ENCODE measurements at places on chromosomes 7 and 10. TPM values are rescaled to one million over a fixed set of nuclear protein-coding genes. Genes with fewer than 3 reads are reported as not detected.
A peak's percentile ranks its signal among the peaks of the same experiment; 100 is the strongest.

DNA sequence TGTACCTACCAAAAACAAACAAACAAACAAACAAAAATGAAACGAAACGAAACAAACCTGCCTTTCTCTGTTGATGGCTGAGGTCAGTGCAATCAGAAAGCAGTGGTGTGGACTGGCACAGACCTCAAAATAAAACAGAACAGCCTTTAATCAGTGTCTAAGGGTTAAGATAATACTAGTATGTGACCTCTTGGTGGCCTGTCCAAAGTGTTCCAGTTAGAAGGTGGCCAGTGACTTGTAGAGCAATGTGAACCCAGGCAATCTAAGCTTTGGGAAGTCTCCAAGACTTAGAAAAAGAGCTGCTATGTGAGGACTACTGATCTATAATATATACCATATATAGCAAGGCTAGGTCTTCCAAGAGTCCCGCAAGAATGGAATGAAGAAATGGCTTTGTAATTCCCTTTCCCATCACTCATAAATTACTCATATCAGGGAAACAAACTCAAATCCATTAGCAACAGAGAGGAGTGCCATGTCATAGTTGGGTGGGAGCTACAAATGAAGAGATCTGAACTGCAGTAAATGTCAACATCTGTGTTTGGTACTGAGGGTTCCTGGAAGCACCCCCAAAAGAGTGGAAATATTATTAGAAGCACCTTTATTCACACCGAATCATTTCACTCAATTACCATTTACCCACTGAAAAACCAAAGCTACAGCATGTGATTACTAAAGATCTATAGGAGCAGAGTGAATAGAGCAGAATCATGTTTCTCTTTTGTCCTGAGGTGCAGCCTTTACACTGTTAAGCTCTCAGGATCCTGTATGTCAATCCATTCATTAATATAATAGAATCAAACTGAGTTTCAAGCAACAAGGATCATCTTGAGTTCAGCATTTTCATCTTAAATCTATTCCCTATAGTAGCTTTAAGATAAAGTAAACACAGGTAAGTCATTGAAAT lies 28.0 kb downstream of the ABLIM1 start:
- no peak for DNase-seq

DNA sequence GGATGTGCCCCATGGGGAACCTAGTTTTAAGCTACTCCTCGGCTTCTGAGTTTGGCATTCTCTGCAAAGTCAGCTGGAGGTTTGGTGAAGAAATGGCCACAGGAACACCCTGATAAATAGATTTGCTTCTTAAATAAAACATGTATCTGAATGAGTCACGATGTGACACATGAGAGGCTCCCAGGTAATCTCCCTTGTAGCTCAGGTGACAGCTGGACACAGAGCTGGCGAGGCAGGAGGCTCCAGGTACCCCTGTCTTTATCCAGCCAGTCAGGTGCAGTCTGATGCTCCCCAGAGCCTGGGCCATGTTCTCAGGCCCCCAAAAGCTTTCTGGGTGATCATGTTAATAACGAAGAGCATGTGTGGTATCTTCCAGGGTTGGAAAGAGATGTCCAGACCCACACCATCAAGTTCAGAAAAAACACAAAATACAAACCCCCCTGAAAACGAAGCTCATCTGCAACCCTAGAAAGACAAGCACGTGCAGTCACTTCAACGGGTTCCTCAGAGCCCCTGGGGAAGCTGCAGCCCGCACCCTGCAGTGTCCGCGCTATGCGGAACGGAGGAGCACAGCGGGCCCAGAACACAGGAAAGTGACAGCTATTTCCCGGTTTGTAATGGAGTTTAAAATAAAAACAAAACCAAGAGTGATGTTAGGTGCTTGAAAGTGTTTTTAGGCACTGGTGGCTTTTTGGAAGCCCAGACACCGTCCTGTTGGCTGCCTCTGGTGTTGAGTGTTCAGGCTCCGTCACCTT lies 69.4 kb downstream of the ZRANB1 start:
- DNase-seq = no peak

Gene RASSF4
- total RNA-seq = 6.8 TPM

DNA sequence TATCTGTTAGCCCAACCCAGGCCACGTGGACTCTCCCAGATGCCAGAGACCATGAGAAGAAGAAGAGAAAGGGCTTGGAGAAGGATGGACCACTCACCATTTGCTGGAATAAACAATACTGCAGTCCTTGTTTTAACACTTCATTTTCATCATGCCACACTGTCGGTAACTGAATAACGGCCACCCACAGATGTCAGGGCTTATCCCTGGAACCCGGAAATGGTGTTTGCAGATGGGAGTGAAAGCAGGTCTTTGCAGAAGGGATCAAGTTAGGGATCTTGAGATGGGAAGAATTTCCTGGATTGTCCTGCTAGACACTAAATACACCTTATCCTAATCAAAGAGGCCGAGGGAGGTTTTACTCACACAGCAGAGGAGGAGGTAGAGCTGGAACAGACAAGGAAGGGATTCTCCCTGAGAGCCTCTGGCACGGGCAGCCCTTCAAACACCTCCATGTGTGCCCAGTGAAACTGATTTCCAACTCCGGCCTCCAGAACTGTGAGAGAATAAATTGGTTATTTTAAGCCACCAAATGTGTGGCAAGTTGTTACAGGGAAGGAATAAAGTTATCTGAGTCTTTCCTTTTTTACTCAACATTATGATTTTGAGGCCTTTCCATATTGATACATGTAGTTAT lies 56.3 kb upstream of the SFMBT2 start:
- no peak for DNase-seq

GRCh38 chr7:78198756-78199155 lies 400.2 kb downstream of the PHTF2 start:
- no peak for DNase-seq

Gene MEIG1
- total RNA-seq = 0.32 TPM

DNA sequence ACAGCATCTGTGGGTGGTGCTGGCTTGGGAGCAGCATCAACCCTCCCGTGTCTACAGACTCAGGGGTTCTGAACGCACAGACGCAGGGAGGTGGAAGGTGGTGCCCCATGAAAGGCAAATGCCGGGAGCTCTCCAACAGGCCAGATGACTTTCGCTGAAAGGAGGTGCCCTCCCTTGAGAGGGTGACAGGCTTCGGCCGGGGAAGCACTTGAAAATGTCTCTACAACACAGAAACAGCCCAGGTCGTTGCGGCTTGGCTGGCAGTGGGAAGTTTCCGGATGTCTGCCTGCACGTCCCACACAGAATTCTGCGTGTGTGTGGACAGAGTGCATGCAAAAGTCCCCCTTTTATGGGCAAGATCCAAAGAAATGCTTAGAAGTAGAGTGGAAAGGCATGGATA lies 239.6 kb downstream of the SKAP2 start:
- no peak for DNase-seq

Gene CLEC5A
- total RNA-seq = not detected

Gene HGF
- total RNA-seq = 60.6 TPM

- peak; percentile 25 for DNase-seq
Measured at GRCh38 chr7:80950550-80950967, 31.7 kb upstream of the SEMA3C start.

Gene GHITM
- 185 TPM for total RNA-seq

DNA sequence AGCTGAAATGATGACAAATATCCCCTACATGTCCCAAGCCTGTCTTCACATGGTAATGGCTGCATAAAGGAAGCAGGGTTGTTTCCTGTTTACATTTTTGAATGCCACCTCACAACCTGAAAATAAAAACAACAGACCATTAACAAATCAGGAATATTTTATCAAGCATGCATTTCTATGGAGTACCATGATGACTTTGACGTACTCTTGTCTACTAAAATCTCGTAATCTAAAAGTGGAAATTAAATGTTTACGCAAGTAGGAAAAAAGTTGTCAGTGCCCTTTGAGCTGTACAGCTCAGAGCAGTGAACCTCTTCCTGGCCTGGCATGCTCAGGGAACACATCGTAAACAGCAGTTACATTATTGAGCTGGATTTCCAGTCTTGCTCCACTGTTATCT lies 194.1 kb downstream of the INHBA start:
- peak; percentile 83 for DNase-seq

Gene STAG3
- under 0.01 TPM for total RNA-seq

- DNase-seq = peak; percentile 57
Measured at GRCh38 chr10:51832652-51833383, 133.4 kb upstream of the CSTF2T start.

DNA sequence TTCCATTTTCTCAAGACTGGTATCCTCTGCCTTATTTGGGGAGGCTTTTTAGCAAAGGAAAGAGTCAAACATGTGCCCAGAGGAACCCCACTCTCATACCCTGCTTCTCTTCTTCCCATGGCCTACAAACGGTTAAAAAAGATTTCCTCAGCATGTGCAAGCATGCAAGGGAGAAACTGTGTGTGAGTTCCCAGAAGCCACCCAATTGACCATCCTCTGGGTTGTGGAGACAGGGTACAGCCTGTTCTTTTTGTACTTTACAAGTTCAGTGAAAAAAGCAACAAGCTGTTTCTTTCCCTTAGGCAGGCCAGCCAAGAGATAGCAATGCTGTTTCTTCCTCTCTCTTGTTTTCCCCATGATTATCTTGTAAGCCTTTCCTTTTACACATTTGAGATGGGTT lies 68.8 kb upstream of the MTPN start:
- DNase-seq = peak; percentile 29

GRCh38 chr7:93245525-93246432 lies 13.6 kb downstream of the VPS50 start:
- DNase-seq = peak; percentile 59

Gene FGFR2
- total RNA-seq = 0.86 TPM

GRCh38 chr7:73960548-73960947 lies 67.4 kb upstream of the ELN start:
- no peak for DNase-seq

GRCh38 chr7:18292584-18292983 lies 203.0 kb upstream of the HDAC9 start:
- no peak for DNase-seq

DNA sequence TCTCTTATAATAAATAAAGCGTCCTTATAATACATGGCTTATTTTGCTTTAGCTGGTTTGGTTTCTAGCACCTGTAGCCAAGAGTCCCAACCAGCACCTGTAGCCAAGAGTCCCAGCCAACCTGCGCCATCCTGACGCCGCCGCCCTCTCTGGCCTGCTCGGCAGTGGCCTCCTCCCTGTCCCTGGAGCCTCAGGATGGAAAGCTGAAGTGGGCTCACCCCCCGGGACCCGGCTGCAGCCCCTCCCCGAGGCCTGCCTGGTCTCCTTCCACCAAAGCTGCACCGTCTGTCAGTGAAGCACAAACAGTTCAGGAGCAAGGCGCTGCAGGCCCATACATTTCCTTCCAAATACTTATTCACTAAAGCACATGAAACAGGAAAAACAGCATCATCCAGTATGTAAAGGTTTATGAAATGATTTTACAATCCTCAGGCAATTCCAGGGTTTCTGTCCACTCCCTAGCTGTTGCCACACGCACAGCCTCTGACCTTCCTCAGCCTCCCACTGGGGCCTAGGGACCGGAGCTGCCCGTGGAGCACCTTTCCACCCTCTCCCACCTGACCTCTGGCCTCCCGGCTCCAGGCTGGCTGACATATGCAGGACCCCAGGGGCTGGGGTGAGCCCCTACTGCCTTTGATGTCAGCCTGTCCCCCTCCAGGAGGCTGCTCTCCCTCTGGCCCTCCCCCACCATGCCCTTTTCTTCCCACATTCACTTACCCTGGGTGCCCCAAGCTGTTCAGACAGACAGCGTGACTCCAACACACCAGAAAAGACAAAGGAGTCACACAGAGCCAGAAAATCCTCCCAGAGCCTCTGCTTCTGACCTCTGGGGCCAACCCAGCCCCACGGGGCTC lies 149.6 kb upstream of the PPP2R2D start:
- no peak for DNase-seq

Gene LEP
- not detected for total RNA-seq
